ENCODE measurements at places on chromosomes 5 and 9.

DNA sequence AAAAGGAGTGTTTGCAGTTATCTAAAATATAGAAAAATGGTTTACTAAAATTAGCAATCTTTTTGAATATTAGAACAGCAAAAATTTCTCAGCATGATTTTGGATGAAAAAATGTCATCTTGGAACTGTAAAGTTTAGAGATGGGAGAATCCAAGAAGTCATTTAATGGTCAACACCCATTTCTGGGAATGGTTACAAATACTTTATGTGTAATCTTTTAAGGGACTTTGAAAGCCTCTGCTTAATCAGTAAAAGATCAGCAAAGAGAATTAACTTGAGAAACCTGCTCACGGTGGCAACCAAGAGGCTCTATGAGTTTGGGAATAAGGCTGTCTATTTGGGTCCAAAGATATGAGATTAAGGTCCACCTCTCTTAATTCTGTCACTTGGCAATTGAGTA lies 13.0 kb downstream of the C1QTNF3 start:
- no peak for DNase-seq

GRCh38 chr5:157944077-157944633 lies 85.2 kb upstream of the CLINT1 start:
- DNase-seq = no peak

GRCh38 chr5:25107853-25108252 lies 463.1 kb upstream of the CDH10 start:
- no peak for DNase-seq

DNA sequence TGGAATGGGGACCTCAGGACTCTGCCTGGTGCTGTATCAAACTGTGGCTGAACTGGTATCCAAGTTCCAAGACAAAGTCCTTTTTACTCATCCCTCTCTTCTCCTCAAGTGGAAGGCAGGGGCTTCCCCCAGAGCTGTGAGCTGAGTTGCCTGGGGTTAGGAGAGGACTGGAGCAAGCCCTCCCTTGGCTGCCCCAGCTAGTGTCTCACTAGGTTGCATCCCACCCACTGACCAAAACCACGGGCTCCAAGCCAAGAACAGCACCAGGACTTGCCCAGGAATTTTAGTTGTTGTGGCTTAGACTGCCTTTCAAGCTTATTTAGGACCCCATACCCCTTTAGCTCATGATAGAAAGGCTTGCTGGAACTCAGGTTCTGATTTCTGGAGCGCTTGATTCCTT lies 158.7 kb upstream of the TNC start:
- DNase-seq = peak; percentile 74

- peak; percentile 20 for DNase-seq
Measured at GRCh38 chr9:87193925-87194868, 246.9 kb upstream of the GAS1 start.

GRCh38 chr9:32965566-32965965 lies 35.9 kb downstream of the APTX start:
- no peak for DNase-seq

DNA sequence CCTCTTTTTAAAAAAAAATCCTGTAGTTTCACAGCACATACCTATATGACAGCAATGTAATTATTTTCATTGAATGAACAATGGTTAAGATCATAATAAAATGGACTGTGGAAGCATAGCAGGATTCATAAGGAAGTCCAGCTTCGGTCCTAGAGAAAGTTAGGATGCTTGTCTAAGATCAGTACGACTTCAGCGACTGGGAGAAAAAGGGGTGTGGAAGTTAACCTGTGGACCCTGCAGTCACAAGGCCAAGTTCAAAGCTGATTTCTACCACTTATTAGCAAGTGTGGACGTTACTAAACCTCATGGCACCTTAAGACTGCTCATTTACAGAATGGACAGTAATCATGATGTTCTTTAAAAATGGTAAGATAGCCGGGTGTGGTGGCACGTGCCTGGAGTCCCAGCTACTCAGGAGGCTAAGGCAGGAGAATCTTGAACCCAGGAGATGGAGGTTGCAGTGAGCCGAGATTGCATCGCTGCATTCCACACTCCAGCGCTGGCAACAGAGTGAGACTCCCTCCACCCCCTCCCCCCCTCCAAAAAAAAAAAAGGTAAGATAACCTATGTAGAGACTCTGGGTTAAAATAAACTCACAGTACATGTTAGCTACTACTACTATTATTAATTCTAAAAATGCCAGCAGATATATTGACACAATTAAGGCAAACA lies 71.6 kb upstream of the PCA3 start:
- DNase-seq = no peak

Measured in SJCRH30 (cell line).